BJ (cell line): ENCODE measurements at places on chromosomes 6 and 20.

GRCh38 chr6:140256248-140256647 lies 881.8 kb upstream of the CITED2 start:
- no peak for DNase-seq

DNA sequence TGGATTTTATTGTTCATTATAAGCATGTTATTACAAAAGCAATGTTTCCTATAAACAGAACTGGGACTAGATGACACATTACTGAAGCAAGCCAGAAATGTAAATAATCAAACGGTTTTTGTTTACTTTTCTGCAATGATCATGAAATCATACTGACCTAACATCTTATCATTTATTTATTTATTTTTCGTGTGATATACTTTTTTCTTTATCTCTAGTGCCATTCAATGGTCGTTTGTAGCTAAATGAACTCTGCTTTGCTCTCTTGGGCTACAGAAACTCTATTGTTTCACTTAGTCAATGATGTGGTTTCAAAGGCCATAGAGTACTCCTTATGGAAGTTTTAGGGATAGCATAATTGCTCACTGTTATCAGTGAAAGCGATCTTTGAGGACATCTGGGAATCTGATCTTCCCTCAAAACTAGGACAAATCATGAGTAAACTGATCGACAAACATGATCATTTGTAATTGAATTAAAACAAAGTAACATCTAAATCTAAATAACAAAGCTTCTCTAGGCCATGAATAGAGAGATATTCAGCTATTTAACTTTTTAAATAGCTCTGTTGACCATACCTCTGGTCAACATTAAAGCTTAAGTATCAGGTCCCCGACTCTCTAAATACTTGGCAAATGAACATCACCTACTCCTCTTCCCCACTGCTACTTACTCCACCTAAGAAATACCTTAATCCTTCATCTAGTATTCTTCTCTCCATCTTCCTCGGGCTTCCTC lies 933.4 kb downstream of the TFAP2A start:
- no peak for DNase-seq

- DNase-seq = no peak
Measured at GRCh38 chr6:138105446-138105845, 1.8 kb downstream of the PERP start.

DNA sequence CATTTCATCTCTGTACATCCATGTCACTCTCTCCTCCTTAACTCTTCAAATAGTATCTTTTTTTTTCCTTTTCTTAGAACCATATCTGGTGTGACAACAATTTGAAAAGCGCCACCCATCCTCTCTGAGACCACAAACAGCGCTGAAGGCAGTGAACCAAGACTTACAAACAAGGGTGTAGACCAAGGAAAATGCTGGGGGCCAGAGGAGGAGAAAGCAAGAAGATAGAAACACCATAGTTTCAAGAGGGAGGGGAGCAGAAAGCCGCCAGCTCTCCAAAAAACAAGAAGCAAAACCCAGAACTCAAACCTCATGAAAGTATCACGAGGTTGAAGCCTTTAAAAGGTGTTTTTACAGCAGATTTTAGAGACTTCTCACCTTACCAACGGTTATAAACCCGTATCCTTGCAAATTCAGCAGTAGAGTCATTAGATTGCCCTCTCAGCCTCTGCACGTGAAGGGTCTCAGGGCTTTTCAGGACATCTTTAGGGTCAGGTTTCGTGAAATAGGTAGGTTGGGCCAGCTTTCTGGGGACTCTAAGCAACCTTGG lies 13.3 kb upstream of the RIPOR2 start:
- DNase-seq = no peak

DNA sequence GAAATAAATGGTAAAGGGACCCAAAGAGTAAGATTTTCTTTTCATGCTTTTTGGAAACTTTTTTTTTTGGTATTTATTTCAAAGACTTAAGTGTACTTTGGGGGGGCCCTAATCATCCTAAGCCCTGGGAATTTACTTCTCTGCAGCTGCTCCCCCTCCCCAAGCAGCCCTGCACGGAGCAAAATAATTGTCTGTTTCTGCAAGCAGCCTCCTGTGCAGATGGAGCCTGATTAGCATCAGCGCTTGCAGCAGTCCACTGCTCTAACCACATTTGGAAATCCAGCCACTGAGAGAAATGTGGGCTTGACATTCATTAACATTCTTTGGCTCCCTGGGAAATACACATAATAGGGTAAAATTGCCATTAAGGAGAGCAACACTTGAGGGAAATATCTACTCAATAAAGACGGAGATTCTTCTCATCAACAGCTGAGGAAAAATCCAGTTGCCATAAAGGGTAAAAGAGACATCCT lies 309.2 kb upstream of the MAP3K7 start:
- DNase-seq = no peak

GRCh38 chr6:136710877-136711552 lies 81.3 kb downstream of the MAP3K5 start:
- DNase-seq = no peak

DNA sequence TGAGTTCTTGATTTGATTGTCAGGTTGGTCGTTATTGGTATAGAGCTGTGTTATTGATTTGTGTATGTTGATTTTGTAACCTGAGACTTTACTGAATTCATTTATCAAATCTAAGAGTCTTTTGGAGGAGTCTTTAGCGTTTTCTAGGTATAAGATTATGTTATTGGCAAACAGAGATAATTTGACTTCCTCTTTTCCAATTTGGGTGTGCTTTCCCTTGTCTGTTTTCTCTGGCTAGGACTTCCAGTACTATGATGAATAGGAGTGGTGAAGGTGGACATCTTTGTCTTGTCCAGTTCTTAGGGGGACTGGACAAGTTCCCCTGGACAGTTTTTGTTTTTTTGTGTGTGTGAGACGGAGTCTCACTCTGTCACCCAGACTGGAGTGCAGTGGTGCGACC lies 17.4 kb downstream of the HLA-DOA start:
- no peak for DNase-seq

DNA sequence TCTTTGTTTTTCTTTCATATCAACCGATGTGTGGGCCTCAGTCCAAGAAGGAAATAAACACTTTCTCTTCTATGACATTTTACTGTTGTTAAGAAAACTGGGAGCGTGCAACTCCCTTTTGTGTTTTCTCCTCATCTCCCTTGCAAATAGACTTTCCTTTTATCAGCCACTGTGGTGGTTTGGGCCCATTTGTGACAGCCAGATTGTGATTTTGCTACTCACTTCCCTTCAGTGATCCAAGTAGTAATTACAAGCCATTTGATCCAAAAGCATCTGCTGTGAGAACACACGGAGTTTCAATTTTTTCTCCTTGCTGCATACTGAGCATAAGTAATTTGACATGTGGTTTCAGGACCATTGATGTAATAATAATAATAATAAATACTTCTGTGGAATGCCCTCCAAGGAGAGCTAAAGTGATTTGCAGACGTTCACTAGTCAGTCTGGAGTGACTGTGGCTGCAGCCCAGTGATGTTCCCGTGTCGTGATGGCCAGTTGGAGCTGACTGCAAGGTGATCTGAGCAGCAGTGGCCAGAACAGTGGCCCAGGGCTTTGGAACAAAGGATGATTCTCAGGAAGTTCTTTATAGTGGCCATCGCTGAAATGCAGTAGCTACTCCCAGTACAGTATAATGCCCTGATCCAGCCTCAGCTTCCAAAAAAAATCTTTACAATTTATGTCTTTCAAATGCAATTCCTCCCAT lies 91.9 kb upstream of the CLDN20 start:
- no peak for DNase-seq

GRCh38 chr6:132041706-132042105 lies 90.5 kb upstream of the CCN2 start:
- no peak for DNase-seq

DNA sequence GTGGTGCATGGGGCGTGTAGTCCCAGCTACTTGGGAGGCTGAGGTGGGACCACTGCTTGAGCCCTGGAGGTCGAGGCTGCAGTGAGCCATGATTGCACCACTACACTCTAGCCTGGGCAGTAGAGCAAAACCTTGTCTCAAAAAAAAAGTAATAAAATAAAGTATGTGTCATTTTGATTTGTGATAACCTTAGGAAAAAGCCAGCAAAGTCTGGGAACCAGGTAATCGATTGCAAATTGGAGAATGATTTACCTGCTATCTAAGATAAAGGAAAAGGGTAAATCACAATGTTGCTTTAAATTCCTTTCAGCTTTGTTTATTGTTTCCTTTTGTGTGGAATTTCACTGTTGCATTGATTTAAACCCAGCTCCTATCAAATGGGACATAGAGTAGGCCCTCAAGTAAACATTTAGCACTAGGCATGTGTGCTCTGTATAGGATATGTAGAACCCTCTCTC lies 59.0 kb downstream of the SGK1 start:
- no peak for DNase-seq

DNA sequence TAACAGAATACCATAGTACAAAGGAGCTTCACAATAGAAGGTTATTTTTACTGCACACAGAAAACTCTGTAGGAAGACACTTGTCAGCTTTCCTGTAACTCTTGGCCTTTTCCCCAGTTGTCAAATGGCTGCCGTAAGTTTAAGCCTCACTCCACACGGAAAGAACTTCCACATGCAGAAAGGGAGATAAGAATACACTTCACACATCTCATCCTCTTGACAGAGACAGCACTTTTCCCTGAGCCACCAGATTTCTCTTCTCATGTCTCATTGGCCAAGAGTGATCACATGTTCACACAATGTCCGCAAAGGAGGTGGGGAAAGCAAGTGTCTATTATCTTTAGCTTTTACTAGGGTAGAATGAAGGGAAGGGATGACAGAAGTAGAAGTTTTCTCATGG lies 540.7 kb downstream of the HAO1 start:
- DNase-seq = no peak

DNA sequence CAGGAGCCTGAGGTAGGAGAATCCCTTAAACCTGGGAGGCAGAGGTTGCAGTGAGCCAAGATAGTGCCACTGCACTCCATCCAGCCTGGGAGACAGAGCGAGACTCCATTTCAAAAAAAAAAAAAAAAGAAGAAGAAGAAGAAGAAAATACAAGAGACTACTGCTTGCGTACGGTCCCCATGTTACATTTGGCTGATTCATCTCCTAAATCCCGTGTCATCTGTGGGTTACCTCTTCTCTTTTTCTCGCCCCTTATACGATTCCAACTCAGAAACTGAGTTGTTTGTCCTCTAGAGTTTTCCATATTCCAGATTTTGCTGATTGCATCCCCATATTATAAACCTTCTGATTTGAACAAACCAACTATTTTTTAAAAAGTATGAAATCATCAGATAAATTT lies 62.4 kb upstream of the NELFCD start:
- DNase-seq = no peak

GRCh38 chr6:166006900-166007301 lies 160.8 kb downstream of the TBXT start:
- no peak for DNase-seq

- DNase-seq = no peak
Measured at GRCh38 chr6:10391799-10392198, 23.1 kb downstream of the TFAP2A start.

DNA sequence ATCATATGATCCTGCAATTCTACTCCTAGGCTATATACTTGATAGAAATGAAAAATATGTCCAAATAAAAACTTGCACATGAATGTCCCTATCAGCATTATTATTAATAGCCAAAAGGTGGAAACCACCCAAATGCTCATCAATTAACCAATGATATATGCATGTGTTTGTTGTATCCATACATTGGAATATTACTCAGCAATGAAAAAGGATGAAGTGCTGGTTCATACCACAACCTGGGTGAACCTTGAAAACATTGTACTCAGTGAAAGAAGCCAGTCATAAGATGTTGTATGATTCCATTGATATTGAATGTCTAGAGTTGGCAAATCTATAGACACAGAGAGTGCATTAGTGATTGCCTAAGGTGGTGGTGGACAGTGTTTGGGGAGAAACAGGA lies 267.6 kb downstream of the PRKN start:
- no peak for DNase-seq

DNA sequence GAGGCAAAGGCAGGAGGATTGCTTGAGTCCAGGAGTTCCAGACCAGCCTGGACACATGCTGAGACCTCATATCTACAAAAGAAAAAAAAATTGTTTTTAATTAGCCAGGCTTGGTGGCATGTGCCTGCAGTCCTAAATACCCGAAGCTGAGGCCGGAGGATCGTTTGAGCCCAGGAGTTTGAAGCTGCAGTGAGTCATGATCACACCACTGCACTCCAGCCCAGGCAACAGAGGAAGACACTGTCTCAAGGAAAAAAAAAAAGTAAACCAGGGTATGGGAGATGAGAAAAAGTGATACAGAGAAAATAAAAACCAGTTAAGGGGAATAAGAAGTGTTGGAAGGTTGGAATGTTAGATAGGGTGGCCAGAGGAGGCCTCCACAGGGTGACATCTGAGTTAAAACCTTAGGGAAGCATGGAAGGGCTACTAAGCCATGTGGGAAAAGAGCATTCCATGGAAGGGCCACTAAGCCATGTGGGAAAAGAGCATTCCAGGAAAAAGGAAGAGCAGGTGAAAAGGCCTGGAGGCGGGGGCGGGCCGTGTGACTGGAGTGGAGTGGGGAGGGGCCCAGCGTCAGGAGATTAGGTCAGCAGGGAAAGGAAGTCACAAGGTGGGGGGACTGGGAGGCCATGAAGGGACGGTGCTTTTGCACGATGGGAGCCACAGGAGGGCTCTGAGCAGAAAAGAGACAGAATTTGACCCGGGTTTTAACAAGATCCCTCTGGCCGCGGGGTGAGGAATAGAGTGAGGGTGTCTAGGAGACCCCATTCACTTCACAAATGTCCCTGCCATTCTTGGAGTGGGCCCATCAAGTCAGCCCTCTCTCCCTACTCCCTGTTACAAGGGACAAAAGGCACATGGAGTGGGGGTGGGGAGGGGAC lies 18.3 kb downstream of the CPNE5 start:
- DNase-seq = peak; percentile 23

GRCh38 chr6:125957391-125957693 lies 772 bp downstream of the HINT3 start:
- DNase-seq = no peak

GRCh38 chr6:165178056-165178455 lies 131.3 kb downstream of the C6orf118 start:
- no peak for DNase-seq
